Brain (organoid and tissue), 16 donors: ENCODE measurements at places on chromosomes 11 and 22.

DNA sequence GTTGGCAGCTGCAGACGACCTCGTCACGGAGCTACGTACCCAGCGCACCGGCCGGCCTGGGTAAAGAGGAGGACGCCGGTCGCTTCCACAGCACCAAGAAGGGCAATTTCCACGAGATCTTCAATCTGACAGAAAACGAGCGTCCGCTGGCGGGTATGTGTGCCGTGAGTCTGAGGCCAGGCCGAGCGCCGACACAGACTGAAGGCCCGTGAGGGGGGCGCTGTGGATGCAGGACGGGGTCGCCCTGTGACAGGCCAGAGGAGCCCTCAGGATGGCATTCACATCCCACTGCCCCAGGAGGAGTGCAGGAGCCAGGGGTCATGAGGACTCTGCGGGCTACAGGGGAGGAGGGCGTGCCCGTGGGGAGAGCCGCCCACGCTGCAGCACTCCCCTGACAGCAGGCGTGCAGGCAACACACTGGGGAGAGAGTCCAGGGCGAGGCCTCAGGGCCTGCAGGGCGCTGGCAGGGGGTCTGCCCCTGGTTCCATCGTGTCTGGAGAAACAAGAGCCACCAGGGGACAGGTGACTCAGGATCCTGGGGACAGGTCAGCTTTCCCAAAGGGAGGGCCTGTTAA is 53.6 kb downstream of the GRAMD4 start:
- DNase-seq: no peak

- no peak for DNase-seq
Measured at GRCh38 chr11:34013898-34014571, 37.5 kb upstream of the CAPRIN1 start.

DNA sequence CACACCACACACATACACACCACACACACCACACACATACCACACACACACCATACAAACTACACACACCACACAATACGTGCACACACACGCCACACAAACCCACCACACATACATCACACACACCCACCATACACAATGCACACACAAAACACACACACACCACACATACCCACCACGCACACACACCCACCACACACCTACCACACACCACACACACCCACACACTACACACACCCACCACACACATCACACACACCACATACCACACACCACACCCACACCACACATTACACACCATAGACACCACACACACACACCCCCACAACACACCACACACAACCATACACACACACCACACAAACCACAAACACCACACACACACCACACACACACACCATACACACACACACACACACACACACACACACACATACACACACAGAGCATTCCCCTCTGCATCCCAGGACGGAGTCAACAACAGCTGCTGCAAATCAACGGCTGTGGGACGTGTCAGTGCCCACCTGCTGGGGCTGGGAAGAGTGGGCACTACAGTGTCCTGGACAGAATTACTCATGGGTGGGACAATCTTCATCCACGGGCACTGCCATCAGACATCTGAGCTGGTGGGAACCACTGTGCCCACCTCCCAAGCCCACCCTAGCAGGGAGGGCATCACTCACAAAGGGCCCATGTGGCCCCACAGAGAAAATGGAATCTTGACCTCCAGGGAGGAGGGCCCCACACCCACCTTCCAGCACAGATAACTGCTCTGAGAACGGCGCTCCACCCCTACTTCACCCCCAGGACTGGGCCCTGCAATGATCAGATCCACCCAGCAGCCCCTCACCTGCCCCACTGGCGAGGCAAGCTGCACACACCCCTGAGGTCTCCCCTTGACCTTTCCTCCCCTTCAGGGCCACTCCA is 8.4 kb downstream of the TP53I11 start:
- no peak for DNase-seq

DNA sequence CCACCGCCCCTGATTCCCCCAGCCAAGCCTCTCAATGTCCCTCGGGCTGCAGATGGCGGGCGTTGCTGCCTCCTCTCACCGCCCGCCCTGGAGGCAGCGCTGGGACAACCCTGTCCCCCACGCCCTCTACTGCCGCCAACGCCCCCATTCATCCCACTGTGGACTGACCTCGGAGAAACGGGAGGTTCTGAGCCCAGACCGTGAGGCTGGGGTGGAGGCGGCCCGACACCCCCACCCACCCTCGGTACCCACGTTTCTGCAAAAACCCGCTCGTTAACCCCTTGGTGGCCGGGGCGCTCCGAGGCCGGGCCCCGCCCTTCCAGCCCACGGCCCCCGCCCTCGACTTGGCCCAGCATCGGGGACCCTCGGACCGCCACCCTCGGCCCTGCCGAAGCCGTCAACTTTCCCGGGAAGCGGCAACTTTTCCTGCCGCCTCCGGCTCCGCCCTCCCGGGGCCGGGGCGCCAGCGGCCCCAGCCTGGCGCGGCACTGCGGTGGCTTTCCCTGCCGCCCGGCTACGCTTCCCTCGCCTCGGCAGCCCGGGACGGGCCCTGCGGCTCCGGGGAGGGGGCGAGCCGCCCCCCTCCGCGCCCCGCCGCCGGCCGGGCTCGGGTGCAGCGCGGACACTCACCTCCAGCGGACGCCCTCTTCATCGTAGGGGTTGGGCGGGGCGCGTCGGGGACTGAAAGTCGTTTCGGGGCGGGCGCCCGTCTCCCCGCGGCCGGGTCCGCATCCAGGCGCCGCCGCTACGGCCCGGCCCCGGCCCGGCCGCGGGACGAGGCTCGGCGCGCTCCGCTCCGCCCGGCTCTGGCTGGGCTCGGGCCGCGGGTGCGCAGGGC is 458 bp downstream of the RTN4R start:
- DNase-seq: peak; percentile 40

GRCh38 chr22:26887916-26888315 is 230.5 kb downstream of the MIAT start:
- DNase-seq: no peak

GRCh38 chr22:45612451-45612901 is 59.2 kb upstream of the ATXN10 start:
- DNase-seq: no peak

- no peak for DNase-seq
Measured at GRCh38 chr22:19800306-19800705, 39.7 kb downstream of the TBX1 start.
